ENCODE measurements at places on chromosomes 6 and 20. TPM values are rescaled to one million over a fixed set of nuclear protein-coding genes. Genes with fewer than 3 reads are reported as not detected.

GRCh38 chr6:21694168-21694567 lies 100.6 kb downstream of the SOX4 start:
- no peak for ATAC-seq

DNA sequence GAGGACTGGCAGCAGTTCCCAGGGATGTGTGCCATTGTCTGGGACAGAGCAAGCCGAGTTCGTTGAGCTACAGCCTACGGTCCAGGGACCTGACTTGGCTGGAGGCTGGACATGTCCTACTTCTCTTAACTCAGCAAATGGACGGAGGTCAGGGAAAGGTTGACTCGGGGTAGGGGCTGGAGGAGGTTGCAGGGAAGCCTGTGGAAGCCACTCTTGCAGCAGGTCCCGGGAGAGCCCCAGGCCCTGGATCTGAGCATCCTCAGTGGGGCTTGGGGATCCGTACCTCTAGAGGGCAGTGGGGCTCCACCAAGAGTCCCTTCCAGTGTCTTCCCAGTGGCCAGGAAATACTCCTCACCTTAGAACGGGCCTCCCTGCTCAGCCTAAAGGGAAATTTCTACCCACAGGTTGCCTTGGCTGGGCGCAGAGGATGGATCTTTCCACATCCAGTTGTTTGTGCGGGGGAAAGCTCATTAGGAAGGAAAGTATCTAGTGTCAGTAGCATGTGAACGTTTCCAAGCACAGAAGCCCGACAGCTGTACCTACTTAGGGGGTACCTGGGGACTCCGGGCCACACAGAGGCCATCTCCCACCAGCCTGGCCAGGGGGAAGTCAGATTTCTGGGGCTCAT lies 170.2 kb downstream of the NFATC2 start:
- peak; percentile 90 for ATAC-seq

DNA sequence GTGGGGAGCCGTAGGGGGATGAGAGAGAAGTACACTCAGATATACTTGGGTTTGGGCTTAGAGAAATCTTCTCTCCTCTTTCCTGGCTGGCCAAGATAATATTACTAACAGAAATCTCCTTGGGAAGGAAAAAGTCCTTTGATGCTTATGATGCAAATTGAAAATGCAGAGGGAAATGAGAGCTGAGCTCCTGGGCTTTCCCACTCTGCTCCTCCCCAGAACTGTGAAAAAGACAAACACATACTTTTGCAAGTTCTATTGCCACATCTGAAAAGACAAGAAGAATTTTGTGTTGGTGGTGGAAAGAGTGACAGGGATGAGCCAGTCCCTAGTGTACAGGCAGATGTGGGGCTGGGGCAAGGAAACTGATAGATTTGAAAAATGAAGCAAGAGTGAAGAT lies 185.9 kb downstream of the ANKRD60 start:
- no peak for ATAC-seq

- ATAC-seq = no peak
Measured at GRCh38 chr6:41494212-41495110, 51.7 kb upstream of the FOXP4 start.

GRCh38 chr6:43127877-43128276 lies 43.2 kb upstream of the SRF start:
- no peak for ATAC-seq

PRND gene
- total RNA-seq = not detected

COL12A1 gene
- 9.4 TPM for total RNA-seq

C6orf163 gene
- total RNA-seq = 1.1 TPM

All from esophagus mucosa (tissue), 1 donor.